Smooth muscle cell of the brain vasculature (primary cell): ENCODE measurements at places on chromosomes 3 and 15.

DNA sequence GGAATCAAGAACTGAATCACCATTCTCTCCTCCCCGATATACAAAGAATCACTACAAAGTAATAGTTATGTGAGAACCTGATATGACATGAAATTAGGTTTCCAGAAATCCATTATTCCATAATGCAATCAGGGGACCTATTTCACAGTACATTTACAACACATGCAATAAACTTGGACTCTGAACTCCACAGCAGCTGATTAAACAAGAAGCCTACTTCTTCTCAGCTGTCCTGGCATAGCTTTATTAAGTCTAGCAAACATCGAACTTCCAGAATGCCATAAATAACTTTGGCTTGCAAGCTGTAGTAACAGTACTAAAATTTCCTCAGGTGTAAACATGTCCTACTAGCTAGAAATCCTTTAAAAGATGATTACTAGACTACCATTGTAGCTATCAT is 17.8 kb downstream of the PDCD10 start:
- no peak for DNase-seq

DNA sequence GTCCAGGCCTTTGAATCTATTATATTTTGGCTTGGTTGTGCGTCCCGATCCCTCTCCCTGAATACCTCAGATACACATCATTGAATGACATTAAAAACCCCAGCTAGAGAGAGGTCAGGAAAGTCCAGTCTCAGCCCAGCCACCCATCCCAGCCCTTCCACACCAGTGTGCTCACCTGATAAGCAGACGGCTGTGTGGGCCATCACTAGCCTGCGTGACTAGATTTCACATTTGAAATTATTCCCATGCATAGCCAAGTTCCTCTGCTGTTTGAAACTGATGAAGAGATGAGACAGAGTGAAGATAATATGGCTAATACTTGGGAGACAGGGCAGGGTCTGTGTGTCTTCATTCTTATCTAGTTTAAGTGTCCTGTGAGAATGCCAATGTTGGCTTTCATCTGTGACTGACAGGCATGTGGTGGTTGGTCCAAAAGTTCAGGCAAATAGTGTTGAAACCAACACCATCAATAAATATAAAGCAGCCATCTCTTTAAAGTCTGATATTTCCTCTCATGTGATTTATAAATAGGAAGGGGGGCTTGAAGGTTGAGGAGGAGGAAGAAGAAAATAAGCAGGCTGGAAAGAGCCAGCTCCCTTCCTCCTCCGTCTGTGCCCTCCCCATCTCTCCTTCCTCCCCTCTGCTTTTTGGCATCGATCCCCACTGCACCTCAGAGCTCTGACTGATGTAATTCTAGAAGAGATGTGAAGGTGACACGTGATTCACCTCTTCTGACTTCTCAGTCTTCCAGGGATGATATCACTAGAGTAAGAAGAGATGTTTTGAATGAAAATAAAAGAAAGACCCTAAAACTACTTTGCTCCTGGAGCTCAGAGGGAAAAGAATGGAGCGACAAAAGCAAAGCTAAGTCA is 5.1 kb downstream of the FAM43A start:
- DNase-seq: no peak

DNA sequence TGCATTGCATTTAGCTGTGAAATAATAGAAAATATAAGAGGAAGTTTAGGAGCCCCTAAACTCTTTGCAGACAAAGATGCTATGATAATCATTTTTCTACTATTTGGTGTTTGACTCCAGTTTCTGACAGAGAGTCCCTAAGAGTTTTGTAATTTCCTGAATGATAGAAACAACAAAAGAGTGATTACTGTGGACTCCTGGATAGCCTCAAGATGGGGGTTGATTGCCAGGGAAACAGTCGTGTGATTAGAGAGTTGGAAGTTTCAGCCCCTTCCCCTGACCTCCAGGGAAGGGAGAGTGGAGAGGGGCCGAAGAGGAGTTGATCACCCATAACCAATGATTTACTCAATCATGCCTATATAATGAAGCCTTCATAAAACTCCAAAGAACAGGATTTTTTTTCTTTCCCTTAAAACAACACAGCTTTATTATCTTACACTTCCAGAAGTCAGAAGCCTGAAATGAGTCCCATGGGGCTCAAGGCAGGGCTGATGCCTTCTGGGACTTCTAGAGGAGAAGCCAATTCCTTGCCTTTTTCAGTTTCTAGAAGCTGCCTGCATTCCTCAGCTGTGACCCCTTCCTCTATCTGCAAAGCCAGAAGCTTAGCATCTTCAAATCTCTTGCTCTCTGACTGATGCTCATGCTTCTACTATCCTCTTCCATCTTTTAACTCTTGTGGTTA is 292.3 kb upstream of the ZPLD1 start:
- no peak for DNase-seq

DNA sequence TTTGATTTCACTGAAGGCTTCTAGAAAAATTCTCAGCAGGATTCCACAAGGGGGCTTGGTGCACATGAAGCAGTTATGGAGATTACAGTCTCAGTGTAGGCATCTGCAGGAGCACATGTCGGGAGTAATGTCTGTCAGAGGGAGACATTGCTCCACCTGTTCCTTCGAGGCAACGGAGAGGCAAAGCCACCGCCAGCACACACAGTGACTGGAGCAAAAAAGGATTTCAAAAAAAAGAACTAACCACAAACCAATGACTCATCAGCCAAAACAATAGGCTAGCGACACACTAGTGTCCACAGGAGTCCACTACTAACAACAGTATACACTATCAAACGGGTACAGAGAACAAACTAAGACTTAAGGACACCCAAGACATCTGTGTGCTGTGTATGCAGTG is 68.9 kb downstream of the NPTN start:
- no peak for DNase-seq

- DNase-seq: no peak
Measured at GRCh38 chr3:151452368-151452767, 8.5 kb downstream of the IGSF10 start.

DNA sequence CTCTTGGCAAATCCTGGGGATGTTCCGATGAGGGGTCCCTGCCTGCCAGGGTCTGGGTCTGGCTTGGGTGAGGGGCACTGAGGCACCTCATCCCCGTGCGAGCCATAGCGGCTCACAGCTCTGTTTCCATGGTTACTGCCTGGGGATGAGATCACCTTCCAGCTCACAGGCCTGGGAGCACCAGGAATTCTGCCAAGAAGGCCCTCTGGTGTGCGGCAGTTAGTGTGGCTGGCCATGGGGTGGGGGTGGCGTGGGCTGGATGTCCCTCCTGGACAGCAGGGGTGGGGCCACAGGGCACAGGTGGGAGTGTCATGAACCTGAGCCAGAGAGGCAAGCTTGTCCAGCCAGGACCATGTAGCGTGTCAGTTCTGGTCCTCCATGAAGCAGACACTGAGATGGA is 22.1 kb upstream of the PRR23E start:
- DNase-seq: no peak

GRCh38 chr15:68428431-68428940 is 3.5 kb downstream of the ITGA11 start:
- DNase-seq: no peak

DNA sequence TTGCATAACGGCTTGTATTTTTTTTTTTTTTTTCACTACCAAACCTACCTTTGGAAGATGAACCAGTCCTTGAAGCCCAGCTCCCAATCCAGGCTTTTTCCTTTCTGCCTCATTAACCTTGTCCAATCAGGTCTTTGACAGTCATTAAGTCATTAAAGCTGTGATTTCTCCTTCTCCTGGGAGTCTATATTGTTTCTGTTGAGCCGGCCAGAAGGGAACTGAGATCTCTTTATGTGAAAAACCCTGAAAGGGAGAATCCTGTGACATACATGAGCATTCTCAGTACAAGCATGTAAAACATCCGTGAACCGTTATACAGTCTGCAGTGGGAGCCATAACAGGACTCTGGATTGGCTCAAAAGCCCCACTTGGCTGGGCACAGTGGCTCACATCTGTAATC is 40.0 kb downstream of the ZNF589 start:
- no peak for DNase-seq

DNA sequence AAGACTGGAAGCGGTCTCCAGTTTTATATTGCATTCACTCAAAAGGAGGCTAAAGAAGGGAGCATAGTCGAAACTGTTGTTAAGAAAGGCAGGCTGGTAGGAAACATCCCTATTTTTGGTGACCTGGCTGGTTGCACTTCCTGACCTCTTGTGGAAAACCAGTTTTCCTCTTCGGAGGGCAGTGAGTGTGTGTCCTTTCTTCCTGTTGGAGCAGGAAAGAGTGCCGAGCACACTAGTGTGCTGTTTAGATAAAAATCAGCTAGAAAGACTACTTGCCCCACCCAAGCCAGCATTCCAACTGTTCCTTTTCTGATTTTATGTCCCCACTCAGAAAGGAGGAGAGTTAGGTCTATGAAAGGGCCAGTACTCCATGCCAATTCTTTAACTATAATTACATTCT is 65.1 kb upstream of the CCR4 start:
- DNase-seq: no peak

DNA sequence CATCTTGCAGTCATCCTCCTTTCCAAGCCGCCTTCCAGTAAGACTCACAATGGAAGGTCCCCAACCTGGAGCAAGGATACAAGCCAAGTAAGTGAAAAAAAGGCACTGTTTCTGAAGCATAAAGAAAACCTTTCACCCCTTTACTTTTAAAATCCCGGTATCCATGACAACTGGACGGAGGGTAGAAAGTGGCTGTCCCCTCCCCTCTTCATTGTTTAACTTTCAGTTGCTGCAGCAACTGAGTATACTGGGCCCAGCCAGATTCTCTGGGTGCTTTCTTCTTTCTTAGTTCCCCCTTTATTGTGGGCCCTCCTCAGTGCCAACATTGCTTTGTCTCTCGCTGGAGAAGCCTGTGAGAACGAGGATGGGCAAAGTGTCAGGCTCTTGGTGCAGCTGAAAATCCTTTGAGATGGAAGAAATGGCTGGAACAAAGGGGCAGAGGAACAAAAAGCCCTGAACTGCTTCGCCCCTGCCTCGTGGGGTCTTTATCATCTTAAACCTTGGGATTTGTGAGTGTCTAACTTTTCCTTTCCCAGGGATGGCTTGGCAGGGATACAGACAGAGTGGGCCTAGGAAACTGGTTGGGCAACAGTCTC is 224.0 kb upstream of the RGMA start:
- DNase-seq: no peak

- DNase-seq: no peak
Measured at GRCh38 chr3:133694288-133695268, 32.8 kb upstream of the TOPBP1 start.

DNA sequence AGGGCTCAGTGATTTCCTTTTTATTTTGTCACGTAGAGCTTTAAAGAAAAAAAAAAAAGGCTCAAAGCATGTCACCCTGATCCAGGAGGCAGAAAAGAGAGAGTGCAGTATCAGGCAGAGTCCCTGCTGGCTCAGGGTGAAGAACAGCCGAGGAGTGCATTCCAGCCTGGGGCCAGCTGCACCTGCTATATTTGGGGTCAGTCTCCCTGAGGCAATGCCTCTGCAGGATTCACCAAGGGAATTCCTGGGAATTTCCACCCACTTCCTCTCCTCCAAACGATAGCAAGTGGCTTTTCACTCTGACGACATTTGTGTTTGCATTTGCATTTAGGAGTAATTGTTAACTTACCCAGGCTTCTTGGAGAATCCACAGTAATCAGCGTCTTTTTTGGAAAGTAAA is 202.9 kb upstream of the CTNNB1 start:
- DNase-seq: no peak

DNA sequence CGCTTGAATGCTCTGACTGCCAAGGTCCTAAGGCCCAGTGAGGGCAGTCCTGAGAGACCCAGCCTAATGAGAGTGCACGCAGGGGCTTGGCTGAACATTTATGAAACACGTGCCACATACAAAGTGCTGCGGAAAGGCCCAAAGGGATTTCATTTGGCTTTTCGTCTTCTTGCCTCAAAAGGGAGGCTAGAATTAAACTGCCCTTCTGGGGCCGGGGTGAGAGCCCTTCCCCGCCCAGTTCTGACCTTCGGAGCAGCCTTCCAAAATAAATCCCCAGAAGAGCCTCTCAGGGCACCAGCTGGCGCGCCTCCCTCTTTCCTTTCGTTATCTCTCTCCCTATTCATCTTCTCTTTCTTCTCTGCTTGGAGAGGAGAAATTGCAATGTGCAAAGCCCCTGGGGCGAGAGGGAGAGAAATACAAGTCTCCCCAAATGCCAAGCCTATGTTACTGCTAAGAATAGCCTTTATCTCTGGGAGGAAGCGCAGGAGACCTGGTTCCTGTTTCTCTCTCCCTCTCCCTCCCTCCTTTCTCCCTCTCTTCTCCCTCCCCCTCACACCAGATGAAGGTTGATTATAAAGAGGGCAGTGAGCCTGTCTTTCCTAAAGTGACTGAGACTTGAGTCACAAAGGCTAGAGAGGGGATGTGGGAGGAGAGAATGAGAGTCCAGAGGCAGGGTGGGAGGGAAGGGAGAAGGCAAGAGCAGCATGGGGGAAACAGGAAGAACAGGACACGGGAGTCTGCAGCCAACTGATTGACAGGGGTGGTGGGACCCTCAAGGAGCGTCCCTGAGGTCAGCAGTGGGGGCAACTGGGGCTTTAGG is 36.7 kb upstream of the NDUFB4 start:
- no peak for DNase-seq
